MCF 10A (cell line): ENCODE measurements at places on chromosomes 3 and 15. TPM values are rescaled to one million over a fixed set of nuclear protein-coding genes. Genes with fewer than 3 reads are reported as not detected.

Gene CCDC51
- 31.9 and 32.5 TPM in 2 replicates for total RNA-seq

DNA sequence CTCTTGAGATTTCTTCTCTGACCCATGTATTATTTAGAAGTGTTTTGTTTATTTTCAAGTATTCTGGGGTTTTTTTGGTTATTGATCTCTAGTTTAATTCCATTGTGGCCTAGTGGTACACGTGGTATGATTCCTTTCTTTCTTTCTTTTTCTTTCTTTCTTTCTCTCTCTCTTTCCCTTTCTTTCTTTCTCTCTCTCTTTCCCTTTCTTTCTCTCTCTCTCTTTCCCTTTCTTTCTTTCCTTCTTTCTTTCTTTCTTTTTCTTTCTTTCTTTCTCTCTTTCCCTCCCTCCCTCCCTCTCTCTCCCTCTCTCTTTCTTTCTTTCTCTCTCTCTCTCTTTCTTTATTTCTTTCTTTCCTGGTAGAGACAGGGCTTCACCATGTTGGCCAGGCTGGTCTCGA is 85.7 kb upstream of the UBE2E1 start:
- DNase-seq: no peak

- peak; percentile 5 for DNase-seq
Measured at GRCh38 chr3:11699083-11699427, 55.3 kb upstream of the VGLL4 start.

DNA sequence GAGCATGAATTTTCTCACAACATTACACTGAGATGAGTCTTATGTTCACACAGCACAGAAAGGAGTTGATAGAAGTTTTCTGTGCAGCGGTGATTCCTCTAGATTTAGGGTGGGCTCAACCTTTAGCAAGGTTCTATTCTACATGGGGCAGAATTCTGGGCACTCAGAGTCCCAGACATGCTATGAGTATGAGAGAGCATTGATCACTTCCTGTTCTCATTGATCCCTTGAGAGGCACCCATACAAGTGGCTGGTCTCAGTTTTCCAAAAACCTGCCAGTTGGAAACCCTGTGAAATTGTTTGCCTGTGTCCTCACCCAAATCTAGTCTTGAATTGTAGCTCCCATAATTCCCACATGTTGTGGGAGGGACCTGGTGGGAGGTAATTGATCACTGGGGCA is 112.5 kb upstream of the NR2F2 start:
- no peak for DNase-seq
